ENCODE measurements at places on chromosomes 2 and 18. TPM values are rescaled to one million over a fixed set of nuclear protein-coding genes. Genes with fewer than 3 reads are reported as not detected.

- H3K27me3 ChIP-seq, result no peaks in the 10 kb centered on the region
- peak overlapping the region; percentile 83 for H3K4me3 ChIP-seq
- DNase-seq, result peak; percentile 67
- H3K4me1 ChIP-seq, result peaks cover 11% of the 10 kb centered on the region
These were observed 624 bp downstream of the ZNF516 start for GRCh38 chr18:76494231-76495005.

- no peaks in the 10 kb centered on the region for H3K36me3 ChIP-seq
- H3K27ac ChIP-seq, result no peak overlapping the region
- DNase-seq, result peak; percentile 54
- no peak overlapping the region for H3K4me3 ChIP-seq
- peaks cover 39% of the 10 kb centered on the region for H3K4me1 ChIP-seq
These were observed 48.9 kb downstream of the CDH2 start for GRCh38 chr18:28127763-28128658.

DNA sequence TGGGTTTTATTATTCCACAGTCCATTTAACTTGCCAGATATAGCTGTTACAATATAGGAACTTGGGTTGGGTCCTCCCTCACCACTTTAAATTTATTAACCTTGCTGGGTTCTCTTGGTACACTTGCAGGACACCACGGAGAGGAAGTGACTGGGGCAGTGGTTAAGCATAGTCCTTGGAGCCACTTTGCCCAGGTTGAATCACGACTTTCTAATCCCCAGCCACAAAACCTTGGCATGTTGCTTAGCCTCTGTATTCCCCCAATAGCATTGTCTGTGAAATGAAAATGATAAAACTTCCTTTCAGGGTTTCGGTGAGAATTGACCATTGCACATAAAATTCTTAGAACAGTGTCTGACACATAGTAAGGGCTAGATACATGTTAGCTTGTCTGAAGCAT is 221.2 kb downstream of the IRS1 start:
- H3K36me3 ChIP-seq, result no peaks in the 10 kb centered on the region
- peaks cover 18% of the 10 kb centered on the region for H3K4me1 ChIP-seq
- no peaks in the 10 kb centered on the region for H3K27me3 ChIP-seq
- H3K4me3 ChIP-seq, result no peak overlapping the region

GRCh38 chr2:129142465-129142864 is 823.8 kb upstream of the HS6ST1 start:
- no peaks in the 10 kb centered on the region for H3K27me3 ChIP-seq
- DNase-seq, result no peak
- no peaks in the 10 kb centered on the region for H3K36me3 ChIP-seq
- no peaks in the 10 kb centered on the region for H3K4me1 ChIP-seq

The TMEM18 gene
- 16.2 TPM for total RNA-seq

The ANKRD29 gene
- total RNA-seq, result 8.9 TPM

The MAP3K19 gene
- total RNA-seq, result not detected

Data from GM23248 (cell line).